ENCODE measurements at places on chromosomes 1 and 21.

DNA sequence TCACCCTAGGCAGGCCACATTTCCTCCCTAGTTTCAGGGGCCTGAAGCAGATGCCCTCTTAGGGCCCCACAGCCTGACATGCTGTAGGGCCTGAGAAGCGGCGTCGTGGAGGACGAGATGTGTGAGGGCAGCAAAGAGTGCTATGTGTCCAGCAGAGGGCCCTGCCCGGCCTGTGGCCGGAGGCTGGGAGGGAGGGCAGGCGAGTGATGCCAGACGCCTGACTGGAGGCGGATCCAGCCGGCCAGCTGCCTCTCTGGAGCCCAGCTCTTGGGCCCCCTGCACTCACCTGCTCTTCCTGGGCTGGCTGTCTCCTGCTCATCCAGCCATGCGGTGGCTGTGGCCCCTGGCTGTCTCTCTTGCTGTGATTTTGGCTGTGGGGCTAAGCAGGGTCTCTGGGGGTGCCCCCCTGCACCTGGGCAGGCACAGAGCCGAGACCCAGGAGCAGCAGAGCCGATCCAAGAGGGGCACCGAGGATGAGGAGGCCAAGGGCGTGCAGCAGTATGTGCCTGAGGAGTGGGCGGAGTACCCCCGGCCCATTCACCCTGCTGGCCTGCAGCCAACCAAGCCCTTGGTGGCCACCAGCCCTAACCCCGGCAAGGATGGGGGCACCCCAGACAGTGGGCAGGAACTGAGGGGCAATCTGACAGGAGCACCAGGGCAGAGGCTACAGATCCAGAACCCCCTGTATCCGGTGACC, at the start of gene GPR37L1:
TSS of gene GPR37L1 (plus strand) at position 279 of the 697 bp plus-strand sequence. CDS start at position 326, 47 bp downstream.
- DNase-seq, result no peak

- no peak for DNase-seq
Measured at GRCh38 chr1:44497422-44498170, 92.5 kb downstream of the RNF220 start.

GRCh38 chr1:209493559-209493958, 90.0 kb upstream of the CAMK1G start:
- DNase-seq, result no peak

DNA sequence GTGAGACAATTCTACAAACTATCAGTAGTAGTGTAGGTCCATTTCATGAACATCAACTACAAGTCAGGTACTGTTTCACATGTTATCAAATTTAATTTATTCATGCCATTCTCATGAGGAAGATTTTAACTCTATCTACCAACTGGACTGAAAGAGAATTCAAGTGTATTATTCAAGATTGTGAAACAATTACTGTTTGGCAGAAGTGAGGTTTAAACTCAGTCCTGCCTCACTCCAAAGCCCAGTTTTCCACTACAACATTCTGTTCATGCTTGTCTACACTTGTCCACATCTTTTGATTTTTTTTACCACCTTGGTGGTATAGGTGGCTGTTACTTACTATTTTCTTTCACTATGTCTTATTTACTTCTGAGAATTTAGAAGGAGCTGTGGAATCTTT, 272.9 kb downstream of the TGFB2 start:
- DNase-seq, result no peak

- DNase-seq, result no peak
Measured at GRCh38 chr1:228177721-228178710, 12.4 kb downstream of the IBA57 start.

- no peak for DNase-seq
Measured at GRCh38 chr21:42616941-42617340, 36.5 kb upstream of the PDE9A start.

DNA sequence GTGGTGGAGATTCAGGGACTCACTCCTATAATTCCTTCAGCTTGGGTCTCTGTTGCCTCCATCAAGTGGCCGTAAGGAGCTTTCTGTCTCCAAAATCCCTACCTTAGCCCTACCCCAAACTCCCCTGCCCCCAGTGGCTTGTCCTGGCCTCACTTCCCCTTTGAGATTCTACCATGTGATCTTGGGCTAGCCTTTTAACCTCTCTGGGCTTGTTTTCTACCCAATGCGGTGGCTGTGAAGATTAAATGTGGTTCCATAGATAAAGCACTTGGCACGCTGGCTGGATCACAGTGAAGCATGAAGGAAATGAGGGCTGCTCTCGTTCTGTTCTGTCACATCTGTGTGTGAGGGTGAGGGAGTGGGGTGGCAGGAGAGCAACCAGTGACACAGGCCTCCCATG, 43.6 kb downstream of the FAAH start:
- DNase-seq, result no peak

DNA sequence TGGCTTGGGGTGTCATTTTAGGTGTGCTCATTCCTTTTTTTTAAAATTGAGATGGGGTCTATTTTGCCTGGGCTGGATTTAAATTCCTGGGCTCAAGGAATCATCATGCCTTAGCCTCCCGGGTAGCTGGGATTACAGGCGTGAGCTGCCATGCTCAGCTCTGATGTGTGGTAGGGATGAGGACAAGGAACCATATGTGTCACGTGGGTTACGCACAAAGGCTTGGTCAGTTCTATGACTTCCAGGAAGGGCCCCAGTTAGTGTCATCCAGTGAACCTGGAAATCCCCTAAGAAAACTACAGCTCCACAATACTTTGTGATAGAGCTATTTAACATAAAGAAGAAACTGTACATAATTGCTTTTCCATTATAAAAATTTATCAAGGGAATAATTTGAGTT, 6.7 kb upstream of the METTL25B start:
- DNase-seq, result no peak

- DNase-seq, result peak; percentile 98
Measured at GRCh38 chr1:234997201-234997895, 131.3 kb downstream of the TOMM20 start.

DNA sequence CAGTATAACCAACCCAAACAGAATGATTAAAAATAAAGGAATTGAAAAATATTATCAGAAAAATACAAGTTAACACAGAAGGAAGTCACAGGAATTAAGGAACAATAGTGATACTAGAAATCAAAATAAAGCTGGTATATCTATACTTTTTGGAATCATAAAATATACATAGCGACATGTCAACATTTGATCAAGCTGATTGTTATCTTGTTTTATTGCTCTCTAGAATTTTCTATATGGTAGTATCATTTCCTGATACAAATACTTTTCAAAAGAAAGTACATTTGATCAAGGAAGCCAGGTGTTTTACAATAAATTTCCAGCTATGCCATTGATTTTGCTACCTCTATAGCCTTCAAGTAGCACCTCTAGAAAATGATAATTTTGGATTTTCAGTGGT, 489.5 kb upstream of the PKN2 start:
- no peak for DNase-seq
